Stimulated activated CD4-positive, alpha-beta T cell treated with anti-CD3 and anti-CD28 coated beads, TNF-alpha, amount 100 ng/mL, for 1 hour (primary cell): ENCODE measurements at places on chromosomes 12 and 14.

DNA sequence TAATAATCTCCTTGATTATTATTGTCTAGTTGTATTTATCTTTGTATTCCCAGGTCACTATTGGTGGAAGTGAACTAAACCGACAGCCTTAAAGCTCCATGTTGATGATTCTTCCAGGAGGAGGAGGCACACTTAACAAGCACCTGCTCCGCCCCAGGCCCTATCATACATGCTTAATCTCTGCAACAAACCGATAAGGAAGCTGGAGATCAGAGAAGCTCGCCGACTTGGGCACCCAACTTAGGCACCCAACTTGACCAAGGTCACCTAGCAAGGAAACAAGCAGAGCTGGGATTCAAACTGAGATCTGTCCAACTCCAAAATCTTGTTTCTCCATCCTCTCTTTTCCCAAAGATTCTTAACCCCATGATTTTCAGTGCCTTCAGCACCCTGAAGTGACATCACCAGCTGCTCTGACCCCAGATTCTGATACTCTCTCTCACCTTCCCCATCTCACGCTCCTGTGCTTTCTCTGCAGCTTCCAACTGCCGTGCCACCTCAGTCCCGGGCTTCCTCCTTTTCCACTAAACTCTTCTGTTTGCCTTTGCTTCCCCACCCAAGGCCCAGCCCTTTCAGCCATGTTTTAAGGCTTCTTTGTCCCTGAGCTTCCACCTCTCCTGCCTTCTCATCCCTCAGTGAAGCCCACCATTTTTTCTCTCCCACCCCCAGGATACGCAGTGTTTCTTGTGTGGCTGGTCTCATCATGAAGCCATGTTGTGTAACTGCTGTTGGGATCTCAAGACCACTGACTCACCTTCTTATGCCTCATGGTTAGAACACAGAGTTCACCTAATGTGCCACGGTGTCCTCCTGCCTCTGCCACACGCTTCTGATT is 6.6 kb upstream of the KRT18 start:
- DNase-seq, result no peak

GRCh38 chr14:58243790-58244555 is 670 bp upstream of the PSMA3 start:
- no peak for DNase-seq

DNA sequence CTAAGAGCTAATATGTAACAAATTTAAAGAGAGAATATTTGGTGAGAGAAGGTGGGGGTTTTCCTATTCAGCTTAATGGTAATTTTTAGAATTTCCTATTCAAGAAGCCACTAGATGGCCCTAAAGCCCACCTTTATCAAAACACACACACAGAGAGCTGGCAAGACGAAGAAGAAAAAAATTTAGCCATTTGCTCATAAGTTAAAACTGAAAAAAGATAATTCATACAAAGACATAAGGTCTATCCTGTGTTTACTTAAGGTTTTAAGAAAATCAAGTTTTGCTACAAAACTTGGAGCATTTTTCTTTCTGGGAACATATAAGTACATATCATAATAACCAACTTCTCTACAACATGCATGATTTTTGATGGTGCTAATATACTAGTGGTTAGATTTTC is 46.8 kb upstream of the PCED1B start:
- no peak for DNase-seq

- DNase-seq, result no peak
These were observed 36.5 kb downstream of the UBE3B start for GRCh38 chr12:109513977-109514376.

DNA sequence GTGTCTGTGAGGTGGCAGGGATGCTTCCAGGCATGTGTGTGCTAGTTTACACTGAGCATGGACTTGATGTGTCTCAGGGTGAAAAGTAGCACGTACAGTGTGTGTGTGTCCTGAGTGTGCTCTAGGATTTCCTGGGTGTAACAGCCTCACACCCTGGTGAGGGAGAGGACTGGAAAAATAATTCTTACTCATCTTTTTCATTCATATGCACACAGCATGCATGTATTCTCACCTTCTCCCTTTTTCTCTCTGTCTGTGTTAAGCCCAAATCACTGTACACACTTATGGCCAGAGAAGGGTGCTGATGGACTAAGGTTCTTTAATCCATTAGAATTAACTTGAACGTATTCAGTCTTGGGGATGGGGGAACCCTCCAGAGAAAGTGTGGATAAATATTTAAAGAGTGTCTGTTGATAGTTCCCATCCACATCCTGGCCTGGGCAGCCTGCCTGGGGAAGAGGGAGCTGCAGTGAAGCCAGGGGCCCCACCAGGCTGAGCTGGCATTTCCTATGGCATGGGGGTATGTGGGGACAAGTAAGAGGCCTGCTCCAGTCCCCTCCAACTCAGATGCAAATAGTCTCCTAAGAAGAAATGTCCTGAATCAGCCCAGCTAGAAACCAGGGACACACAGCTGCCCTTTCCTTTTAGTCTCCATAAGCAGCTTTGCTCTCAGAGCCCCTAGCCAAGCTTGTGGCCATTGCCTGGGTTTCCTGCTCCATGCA is 1.1 kb upstream of the HOXC8 start:
- no peak for DNase-seq

- DNase-seq, result peak; percentile 29
These were observed 595 bp downstream of the KLHL28 start for GRCh38 chr14:44961151-44961553.

DNA sequence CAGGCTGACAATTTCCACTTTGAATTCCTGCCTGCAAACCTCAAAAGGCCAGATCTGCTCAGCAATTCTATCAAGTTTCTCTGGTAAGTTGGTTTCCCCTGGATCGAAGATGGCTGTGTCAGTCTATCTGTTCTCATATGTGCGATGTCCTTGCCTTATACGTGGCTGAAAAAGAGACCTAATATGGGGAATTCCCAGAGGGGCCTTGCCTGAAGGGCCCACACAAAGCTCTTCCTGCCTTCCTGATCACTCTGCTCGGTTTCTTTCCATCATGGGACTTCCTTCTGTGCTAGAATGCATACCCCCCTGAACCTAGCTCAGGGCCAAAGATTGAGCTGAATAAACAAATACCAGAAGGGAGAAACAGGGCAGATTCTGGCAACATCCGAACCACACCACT is 13.2 kb downstream of the TCL1B start:
- no peak for DNase-seq

DNA sequence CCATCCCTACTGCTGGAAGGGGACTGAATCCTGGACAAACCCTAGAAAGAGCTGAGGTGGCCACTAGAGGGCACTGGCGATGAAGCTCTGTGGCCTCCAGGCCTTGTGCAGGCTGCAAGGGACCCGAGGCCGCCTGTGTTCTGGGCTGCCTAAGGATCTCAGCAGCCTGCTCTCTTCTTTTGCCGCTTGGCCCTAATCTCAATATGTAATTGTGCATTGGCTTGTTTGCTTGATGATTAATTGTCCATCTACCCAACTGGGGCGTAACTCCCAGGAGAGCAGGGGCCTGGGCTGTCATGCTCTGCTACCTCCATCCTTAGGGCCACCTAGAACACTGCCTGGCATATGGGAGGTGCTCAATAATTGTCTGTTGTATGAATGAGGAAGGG is 73.8 kb downstream of the SYNE3 start:
- DNase-seq, result peak; percentile 43

GRCh38 chr14:29763342-29763858 is 164.2 kb downstream of the PRKD1 start:
- DNase-seq, result no peak

DNA sequence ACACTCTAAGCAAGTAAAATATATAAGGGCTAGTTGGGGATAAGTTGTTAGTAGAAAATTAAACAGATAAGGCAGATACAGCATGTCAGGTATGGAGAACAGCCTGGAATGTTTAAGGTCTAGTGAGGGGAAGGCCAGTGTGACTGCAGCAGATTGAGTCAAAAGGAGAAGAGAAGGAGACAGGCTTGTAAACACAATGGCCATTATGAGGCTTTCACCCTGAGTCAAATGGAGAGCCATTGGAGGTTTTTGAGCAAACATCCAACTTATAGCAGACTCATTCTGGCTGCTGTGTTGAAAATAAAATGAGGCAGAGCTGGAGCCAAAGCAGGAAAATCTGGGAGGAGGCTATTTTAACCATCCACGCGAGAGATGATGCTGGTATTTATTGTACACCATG is 142.0 kb downstream of the DUSP6 start:
- no peak for DNase-seq

DNA sequence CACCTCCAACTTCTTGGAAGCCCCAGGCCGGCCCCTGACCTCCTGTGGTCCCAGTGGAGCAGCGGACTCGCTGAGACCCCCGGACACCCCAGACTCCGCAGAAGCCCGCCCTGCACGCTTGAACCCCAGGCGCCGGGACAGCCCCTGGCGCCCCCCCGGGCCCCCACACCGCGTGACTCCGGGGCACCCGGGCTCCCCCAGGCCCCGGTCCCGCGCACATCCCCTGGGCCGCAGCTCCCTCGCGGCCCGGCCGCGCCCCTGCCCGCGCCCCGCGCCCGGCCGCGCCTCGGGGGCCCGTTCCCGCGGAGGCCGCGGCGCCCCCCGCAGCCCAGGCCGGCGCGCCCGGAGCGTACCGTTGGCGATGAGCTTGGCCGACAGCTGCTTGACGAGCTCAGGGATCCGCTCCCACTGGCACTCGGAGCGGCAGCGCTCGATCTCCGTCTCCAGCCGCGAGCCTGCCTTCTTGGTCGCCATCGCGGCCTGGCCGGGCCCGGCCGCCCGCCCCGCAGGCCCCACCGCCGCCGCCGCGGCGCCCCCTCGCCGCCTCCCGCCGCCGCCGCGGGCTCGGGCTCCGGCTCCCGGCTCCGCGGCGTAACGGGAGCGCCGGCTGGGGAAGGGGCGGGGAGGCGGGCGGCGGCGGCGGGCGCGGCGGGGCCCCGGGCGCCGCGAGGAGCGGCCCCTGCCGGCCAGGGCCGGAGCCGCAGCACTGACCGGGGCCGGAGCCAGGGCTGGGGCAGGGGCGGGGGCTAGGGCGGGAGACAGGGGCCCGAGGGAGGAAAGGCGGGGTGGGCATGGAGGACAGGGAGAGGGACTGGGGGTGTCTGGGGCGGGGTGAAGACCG is at the start of gene TTC7B:
Gene TTC7B, minus strand, starts transcription at position 609 of the 841 bp plus-strand sequence. Its CDS starts 135 bp downstream, at position 474.
- DNase-seq, result no peak

- no peak for DNase-seq
These were observed 37.8 kb upstream of the TMEM132D start for GRCh38 chr12:129941618-129942017.

DNA sequence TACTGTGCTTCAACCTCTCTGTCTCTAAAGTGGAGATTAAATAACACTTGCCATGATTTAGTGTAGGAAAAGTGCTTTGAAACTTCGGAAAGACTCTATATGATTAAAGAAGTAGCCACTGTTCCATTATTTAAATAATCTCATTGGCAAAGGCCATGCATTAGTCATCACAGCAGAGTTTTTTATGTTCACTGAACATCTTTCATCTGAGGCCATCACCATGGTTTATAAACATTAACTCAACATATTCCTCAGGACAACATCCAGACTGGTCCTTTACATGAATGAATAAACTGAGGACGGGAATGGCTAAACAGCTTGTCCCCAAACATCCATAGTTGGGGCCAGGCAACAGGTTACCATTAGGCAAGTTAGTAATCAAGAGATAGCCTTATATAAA is 124.6 kb upstream of the FRMD6 start:
- DNase-seq, result no peak

- no peak for DNase-seq
These were observed 9.2 kb downstream of the EXOC3L4 start for GRCh38 chr14:103103461-103104388.

- no peak for DNase-seq
These were observed 10.0 kb upstream of the SLC38A4 start for GRCh38 chr12:46835785-46836184.

DNA sequence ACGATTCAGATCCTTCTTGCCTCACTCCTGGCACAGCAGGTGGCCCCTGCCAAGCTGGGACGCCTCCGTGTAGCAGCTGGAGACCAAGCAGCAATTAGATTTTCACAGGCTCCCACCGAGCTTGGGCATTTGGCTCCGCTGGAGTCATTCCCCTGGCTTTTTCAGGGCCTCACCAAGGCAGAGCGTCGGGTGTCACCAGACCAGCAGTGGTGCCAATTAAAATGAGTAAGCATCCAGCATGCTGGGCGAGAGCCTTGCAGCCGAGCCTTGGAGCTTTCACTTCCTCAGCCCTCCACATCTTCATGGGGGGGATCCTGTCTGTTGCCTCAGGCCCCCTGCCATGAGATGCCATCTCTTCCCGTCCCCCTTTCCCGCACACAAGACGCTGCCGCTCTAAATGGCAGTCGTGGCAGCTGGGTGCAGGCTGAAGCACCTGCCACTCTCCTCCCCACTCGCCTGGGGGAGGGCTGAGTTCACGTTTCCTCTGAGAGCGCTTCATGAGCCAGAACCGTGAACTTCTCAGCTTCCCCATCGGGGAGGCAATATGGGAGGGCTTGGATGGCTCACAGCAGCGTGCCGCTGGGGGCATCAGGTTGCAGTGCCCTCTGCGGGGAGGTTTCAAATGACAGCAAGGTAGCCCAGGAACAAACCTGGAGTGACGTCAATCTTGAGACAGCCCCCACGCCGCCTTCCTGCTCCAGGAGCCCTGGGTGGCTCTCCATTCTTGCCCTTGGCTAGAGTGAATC is 11.7 kb downstream of the TPCN1 start:
- peak; percentile 36 for DNase-seq

DNA sequence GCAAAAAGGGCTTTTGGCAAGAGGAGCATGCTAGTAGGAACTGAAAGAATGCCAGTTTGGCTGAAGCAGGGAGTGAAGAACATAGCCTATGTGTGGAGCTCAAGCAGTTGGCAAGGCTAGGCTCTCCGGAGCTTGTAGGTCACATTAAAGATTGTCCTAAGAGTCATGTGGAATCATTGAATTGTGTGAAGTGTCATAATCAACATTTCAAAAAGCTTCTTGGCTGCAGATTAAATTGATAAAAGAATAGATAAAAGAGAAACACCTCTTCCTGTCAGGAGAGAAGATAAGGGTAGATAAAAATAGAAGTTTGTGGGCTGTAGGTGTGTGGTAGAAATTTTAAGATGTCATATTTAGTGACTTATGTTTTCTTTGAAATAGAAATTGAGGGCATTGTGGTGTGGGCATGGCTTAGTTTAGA is 36.1 kb downstream of the CPSF6 start:
- no peak for DNase-seq

DNA sequence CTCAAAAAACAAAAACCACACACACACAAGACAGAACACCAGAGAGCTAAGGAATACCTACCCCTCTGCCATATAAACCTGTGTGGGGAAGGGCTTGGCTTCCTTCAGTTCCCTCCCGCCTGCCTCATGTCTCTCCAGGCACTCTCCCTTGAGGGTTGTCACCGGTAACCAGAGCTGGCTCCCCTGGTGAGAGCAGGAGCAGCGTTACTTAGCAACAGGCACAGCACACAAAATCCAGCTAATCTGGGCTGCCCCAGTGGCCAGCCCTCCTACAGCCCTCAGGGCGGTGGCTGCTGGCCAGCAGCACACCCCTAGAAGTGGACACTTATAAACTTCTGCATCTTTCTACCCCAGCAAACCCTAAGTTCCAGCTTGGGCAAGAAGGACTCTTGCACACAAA is 21.6 kb upstream of the NR4A1 start:
- DNase-seq, result no peak

- no peak for DNase-seq
These were observed 467.8 kb downstream of the LRIG3 start for GRCh38 chr12:58452546-58452945.

GRCh38 chr14:74077401-74077800 is 6.9 kb downstream of the ALDH6A1 start:
- DNase-seq, result no peak

- DNase-seq, result no peak
These were observed 30.1 kb downstream of the IFT43 start for GRCh38 chr14:76015668-76016067.

GRCh38 chr14:101960225-101960624 is 4.1 kb upstream of the DYNC1H1 start:
- no peak for DNase-seq
